ENCODE measurements at places on chromosomes 5 and 9.

GRCh38 chr9:6052293-6052919 lies 37.0 kb upstream of the RANBP6 start:
- no peak for DNase-seq

GRCh38 chr9:34485822-34486221 lies 27.2 kb downstream of the DNAI1 start:
- DNase-seq, result no peak

DNA sequence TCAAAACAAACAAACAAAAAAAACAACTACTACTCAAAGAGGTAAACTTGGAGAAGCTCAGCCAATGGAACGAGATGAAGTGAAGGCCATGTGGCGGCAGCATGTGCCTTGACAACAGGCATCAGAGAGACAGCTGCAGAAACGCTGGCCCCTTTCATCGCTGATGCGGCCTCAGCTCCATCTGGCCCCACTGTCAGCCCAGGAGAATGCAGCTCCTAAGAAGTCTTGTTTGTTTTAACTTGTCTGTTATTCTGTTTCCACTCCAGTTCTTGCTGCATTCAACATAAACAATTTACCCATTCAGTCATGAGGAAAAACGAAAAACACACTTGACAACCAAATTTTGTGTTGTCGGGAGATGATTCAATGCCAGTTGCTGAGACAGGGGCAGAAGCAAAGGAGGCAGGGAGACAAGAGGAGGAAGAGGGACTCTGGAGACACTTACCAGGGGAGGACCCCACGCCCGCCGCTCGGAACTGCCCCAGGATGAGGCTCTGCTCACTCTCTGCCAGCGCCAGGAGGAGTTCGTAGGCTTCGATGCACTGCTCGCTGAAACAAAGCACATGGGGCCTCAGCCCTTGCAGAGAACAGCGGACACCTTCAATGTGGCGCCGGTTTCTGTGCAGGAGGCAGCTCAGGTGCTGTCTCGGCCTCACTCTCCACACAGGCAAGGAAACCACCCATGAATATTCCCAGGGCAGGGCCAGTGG lies 91.2 kb downstream of the DCP2 start:
- peak; percentile 59 for DNase-seq

- no peak for DNase-seq
Measured at GRCh38 chr9:95834281-95834907, 41.1 kb upstream of the ERCC6L2 start.

DNA sequence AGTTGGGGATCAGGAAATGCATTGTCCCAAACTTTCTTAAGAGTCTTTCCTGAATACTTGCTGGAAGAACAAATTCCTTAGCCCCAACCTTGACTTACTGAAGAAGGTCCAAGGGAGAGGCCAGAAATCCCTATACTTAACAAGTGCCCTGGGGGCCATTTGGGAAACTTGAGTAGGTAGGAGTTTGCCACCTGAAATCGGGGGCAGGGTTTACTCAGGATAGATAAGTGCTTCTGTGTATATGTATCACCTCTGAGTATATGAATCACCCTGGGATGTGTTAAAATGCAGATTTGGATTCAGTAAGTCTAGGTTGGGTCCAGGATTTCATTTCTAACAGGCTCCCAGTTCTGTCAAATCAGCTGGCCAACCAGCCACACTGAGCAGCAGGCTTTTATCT lies 47.9 kb upstream of the MYO10 start:
- DNase-seq, result no peak

DNA sequence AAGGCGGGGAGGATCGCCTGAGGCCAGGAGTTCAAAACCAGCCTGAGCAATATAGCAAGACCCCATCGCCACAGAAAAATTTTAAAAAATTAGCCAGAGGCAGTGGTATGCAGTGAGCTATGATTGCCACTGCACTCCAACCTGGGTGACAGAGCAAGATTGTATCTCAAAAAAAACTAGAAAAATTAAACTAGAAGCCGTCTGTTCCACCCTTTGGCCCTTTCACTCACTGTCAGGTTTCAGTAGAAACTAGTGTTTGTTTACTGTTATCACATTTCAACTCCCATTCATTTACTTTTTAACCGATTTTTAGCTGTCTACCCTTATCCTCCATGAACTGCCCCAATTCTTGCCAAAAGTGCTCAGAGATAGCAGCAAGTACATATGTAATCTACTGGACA lies 8.3 kb downstream of the UGCG start:
- DNase-seq, result no peak
